ENCODE measurements at places on chromosomes 1 and 21. TPM values are rescaled to one million over a fixed set of nuclear protein-coding genes. Genes with fewer than 3 reads are reported as not detected.

The TBX19 gene
- polyA plus RNA-seq: 1.2 TPM

DNA sequence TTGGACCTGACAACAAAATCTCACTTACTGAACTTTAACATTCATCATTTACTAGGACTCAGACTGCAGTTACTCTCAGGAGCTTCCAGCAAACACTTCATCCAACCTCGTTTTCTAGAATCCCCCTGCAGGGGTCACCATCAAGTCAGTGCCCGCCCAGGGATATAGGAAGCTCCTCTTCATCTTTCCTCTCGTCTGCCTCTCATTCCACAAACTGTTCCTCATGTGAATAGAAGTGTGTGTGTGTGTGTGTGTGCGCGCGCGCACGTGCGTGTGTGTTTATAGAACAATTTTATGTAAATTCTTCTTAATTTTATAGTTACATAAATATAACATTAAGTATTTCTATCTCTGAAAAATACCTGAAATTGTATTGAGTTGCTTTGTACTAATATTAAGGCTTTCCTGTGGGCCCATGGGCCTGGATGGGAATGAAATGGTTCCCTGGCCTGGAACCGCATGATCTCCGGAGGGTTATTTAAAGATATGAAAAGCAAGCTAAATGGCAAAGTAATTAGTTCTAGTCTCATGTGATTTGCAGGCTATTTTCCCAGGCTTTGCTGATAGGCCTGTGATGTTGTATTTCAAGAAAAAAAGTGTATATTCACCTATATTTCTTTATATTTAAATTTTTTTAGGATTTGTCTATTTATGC is 21.7 kb upstream of the ABCD3 start:
- no peaks in the 10 kb centered on the region for H3K36me3 ChIP-seq
- no peaks in the 10 kb centered on the region for H3K4me1 ChIP-seq
- H3K4me3 ChIP-seq: no peak overlapping the region
- H3K27ac ChIP-seq: no peak overlapping the region

DNA sequence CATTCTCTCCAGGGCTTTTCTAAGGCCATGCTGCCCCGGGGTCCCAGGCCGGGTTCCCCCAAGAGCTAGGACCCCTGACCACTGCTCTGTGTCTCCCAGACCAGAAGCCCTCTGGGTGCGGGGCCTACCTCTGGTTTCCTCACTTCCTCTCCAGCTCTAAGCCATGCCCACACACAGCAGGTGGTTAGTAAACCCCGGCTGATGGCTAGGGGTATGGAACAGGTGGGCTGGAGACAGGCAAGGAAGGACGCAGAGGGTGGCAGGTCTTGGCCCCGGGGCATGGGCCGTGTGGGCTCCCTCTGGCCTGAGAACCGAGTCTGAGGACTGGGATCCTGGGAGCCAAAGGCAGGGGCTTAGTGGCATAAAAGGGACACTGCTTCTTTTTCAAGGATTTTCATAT is 15.9 kb upstream of the PLCH2 start:
- H3K27me3 ChIP-seq: no peaks in the 10 kb centered on the region
- no peak for DNase-seq
- no peak overlapping the region for H3K4me3 ChIP-seq
- H3K27ac ChIP-seq: no peak overlapping the region

The SLC50A1 gene
- polyA plus RNA-seq: 120 TPM

The NBPF6 gene
- polyA plus RNA-seq: not detected

DNA sequence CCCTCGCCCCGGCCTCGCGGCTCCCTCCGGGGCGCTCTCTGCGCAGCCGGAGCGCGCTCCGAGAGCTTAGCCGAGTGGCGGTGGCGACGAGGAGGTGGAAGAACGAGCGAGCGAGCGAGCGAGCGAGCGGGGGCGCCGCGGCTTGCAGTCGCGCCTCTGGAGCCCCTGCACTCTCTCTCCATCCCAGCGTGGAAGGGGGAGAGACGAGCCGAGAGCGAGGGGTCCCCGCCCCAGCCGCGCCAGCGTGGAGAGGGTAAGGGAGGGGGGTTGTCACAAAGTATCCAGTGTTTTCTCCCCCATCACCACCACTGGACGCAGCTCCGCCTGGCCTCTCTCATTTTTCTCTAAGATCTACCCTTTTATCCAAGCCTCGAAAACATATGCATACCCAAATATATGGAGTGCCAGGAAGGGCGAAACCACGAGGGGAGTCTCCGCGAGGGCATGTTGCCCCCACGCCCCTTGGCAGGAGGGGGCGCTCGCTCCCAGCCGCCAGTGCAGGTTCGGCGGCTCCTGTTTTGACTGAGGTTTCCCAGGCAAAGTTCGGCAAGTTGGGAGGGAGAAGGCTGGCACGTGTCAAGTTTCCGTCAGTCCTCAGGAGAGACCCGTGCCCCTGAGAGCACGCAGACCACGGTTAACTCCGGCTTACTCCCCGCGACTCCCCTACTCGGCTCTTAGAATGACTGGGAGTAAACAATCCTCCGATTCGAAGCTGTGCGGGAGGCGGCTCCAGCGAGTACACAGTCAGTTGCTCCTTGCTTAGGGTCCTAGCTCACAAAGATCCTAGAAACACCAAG is 569 bp upstream of the DAB1 start:
- no peaks in the 10 kb centered on the region for H3K36me3 ChIP-seq
- H3K27me3 ChIP-seq: peaks cover 19% of the 10 kb centered on the region
- no peaks in the 10 kb centered on the region for H3K4me1 ChIP-seq
- no peak overlapping the region for H3K27ac ChIP-seq
- no peak for DNase-seq

- no peaks in the 10 kb centered on the region for H3K27me3 ChIP-seq
- H3K27ac ChIP-seq: no peak overlapping the region
- no peaks in the 10 kb centered on the region for H3K36me3 ChIP-seq
Measured at GRCh38 chr1:2408859-2409276, 3.5 kb downstream of the PEX10 start.

DNA sequence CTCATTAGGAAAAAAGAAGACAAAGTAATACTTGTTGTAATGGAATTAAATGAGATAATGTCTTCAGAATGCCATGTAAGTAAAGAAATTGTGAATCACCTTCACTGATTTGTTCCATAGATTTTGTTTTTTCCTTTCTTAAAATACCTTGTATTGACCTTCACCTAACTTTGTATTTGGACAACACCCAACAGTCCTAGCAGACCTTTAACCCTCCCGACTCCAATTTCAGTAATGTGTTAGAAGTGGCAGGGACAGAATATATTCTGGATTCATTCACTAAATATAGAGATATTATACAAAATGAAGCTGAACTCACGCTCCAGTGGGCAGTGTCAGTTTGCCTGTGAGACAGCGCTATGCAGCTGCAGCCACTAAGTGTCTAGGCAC is 57.9 kb downstream of the UCK2 start:
- H3K4me3 ChIP-seq: no peak overlapping the region
- peaks cover 21% of the 10 kb centered on the region for H3K4me1 ChIP-seq
- H3K27ac ChIP-seq: no peak overlapping the region
- peaks cover 2% of the 10 kb centered on the region for H3K27me3 ChIP-seq

DNA sequence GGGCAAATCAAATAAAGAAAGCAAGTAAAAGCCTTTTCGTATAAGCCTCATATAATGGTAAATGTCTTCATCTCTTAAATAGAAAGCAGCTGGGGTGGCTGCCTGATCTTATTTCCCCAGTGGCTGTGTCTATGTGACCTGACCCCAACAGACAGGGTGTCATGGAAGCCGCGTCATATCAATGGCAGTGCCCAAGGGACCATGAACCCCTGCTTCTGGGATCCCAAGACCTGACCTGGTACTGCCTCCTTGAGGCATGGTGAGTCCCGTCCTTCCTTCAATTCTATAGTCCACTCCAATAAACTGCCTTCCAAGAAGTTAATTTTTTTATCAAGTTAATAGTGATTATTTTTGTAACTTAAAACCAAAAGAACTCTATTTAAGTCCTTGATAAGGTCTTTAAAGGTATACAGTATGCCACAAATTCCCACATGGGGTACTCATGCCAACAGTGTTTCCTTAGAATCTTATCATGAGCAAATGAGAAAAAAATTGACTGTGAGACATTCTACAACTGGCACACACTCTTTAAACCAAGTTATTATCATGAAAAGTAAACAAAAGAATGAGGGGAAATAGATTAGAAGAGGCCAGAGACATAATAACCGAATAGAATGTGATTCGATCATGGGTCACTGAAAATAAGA is 104.6 kb downstream of the ADSS2 start:
- DNase-seq: no peak
- peaks cover 8% of the 10 kb centered on the region for H3K36me3 ChIP-seq
- no peak overlapping the region for H3K27ac ChIP-seq
- H3K4me3 ChIP-seq: no peak overlapping the region

- H3K4me1 ChIP-seq: peaks cover 28% of the 10 kb centered on the region
- H3K4me3 ChIP-seq: no peak overlapping the region
- H3K27me3 ChIP-seq: peaks cover 5% of the 10 kb centered on the region
- no peak for DNase-seq
Measured at GRCh38 chr1:235027862-235028250, 100.8 kb downstream of the TOMM20 start.

The SPRR1B gene
- polyA plus RNA-seq: not detected

GRCh38 chr1:97571760-97572159 is 349.1 kb downstream of the DPYD start:
- no peaks in the 10 kb centered on the region for H3K4me1 ChIP-seq
- no peaks in the 10 kb centered on the region for H3K27me3 ChIP-seq
- peaks cover 18% of the 10 kb centered on the region for H3K36me3 ChIP-seq
- H3K4me3 ChIP-seq: no peak overlapping the region
- no peak overlapping the region for H3K27ac ChIP-seq

DNA sequence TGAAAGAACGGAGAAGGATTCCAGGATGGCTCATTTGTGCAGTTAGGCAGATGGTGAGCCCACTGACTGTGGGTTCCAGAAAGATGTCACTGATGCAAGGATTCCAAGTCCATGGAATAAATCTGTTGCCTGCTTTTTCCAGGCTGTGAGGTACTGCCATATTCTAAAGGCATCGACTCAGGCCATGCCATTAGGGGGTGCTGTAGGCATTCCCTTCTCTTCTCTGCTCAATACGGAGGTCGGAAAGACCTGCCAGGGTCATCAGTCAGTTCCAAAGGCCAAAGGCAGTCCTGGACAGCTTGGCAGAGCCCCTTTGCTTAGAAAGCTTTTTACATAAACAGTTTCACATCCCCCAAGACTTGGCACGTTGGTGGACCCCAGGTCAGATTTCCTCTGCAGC is 31.7 kb upstream of the TMEM125 start:
- no peaks in the 10 kb centered on the region for H3K36me3 ChIP-seq
- no peaks in the 10 kb centered on the region for H3K27me3 ChIP-seq
- no peaks in the 10 kb centered on the region for H3K4me1 ChIP-seq
- no peak for DNase-seq
- H3K4me3 ChIP-seq: no peak overlapping the region

The TMEM52 gene
- 0.18 TPM for polyA plus RNA-seq

DNA sequence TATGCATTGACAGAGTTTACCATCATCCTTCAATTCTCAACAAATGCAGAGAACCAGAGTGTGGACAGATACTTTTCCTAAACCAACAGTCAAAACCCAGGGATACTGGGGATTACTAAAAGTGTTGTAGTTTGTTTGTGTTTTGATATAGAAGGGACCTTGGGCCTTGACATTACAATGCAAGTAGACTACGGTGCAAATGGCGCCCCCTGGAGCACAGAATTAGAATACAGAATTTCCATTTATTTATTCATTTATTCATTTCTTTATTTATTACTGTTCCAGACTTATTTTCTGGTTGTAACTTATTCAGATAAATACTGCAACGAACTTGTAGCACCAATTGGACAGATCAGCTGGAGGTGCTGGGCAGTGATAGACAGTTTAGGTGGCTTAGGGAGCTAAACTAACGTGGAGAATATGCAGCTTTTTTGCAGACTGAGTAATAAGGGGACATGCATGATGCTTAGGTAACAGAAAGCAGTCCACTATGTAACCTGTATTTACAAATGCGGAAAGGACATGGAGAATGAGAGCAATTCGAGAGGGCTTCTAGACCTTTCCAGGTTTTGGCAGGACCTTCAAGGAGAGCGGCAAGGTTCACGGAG is 42.6 kb downstream of the KIRREL1 start:
- H3K4me3 ChIP-seq: no peak overlapping the region
- H3K27ac ChIP-seq: no peak overlapping the region
- no peak for DNase-seq
- peaks cover 6% of the 10 kb centered on the region for H3K27me3 ChIP-seq
- H3K4me1 ChIP-seq: no peaks in the 10 kb centered on the region

The LHX4 gene
- polyA plus RNA-seq: 0.25 TPM

DNA sequence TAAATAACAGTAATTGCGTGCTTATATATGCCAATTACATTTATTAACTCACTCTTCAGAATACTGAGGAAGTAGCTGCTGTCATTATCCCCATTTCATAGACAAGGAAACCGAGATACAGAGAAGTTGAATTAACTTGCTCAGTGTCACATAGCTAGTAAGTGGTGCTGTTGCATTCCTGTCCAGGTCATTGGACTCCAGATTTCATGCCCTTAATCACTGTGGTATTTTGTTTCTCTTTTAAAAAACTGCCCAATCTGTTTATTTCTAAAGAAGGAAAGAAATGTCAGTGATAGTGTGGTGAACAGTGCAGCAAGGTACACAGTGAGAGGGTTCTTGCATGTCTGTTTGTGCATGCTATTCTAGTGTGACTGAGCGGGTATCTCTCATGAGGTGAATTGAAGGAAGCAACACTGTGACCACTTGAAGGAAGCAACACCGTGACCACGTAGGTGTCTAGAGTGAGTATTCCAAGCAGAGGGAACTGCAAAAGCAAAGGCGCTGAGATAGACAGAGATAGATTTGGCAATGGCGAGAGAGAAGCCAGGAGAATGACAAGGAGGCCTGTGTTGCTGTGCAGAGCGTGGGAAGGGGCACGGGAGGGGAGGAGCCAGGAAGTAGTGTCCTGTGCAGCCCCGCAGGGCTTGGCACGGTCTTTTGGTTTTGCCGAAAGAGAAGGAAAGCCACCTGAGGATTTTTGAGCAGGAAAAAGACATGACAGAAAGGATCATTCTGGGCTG is 95.9 kb downstream of the CAMTA1 start:
- H3K27me3 ChIP-seq: peaks cover 1% of the 10 kb centered on the region
- no peak for DNase-seq
- no peak overlapping the region for H3K4me3 ChIP-seq
- H3K36me3 ChIP-seq: peaks cover under 1% of the 10 kb centered on the region
- H3K4me1 ChIP-seq: peaks cover 12% of the 10 kb centered on the region

The DMBX1 gene
- not detected for polyA plus RNA-seq

DNA sequence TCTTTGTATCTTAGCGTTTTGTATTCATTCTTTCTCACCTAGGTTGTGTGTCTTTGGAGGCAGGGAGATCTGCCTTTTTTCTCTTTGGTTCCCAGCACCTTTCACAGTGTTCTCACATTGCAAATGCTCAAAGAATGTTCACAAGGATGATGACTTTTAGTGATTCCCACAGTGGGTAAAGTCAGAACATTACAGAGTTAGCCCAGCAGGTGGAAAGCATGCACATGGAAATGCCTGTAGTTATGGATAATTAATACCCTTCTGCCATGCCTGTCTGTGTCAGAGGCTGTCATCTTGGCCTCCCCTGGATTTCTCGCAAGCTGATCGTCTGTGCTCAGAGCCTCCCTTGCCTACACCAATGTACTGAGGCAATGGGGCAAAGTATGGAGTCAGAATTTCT is 458.9 kb downstream of the LMO4 start:
- H3K27me3 ChIP-seq: no peaks in the 10 kb centered on the region
- no peak for DNase-seq
- H3K4me3 ChIP-seq: no peak overlapping the region
- no peak overlapping the region for H3K27ac ChIP-seq
- H3K4me1 ChIP-seq: no peaks in the 10 kb centered on the region
- H3K36me3 ChIP-seq: no peaks in the 10 kb centered on the region
